NCI-H748 treated with DMSO at 0.1 percent for 48 hours (cell line): ENCODE measurements at places on chromosomes 2 and 18.

DNA sequence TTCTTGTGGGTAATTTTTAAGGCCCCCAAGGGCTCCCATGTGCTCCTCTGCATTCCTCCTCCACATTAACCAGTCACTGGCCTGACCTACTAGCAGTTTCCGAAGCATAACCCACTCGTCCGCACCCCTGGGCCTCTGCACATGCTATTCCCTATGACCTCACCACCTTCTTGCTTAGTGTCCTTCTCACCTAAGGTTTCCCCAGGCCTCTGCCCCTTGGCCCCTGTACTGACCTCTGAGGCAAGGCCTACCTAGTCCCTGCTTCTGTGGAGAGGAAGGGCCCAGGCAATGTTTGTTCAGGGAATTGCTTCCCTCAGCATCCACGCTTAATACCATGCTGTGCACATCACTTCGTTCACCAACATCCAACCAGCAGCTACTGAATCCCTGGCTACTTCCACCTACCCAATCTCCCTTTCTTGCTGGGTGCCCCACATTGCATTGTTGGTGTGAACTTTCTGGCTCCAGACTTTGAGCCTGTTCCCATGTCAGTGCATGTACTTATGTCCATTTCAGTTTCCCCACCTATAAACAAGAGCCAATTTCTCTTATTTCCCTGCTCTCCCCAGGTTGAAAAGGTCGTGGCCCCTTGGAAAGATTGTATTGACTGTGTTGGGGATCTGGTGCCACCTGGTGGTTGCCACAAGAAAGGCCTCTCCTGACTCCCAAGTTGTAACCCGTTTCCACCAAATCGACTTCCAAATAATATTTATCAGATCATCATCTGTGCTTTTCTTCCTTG is 19.2 kb upstream of the TMEM177 start:
- DNase-seq: no peak

DNA sequence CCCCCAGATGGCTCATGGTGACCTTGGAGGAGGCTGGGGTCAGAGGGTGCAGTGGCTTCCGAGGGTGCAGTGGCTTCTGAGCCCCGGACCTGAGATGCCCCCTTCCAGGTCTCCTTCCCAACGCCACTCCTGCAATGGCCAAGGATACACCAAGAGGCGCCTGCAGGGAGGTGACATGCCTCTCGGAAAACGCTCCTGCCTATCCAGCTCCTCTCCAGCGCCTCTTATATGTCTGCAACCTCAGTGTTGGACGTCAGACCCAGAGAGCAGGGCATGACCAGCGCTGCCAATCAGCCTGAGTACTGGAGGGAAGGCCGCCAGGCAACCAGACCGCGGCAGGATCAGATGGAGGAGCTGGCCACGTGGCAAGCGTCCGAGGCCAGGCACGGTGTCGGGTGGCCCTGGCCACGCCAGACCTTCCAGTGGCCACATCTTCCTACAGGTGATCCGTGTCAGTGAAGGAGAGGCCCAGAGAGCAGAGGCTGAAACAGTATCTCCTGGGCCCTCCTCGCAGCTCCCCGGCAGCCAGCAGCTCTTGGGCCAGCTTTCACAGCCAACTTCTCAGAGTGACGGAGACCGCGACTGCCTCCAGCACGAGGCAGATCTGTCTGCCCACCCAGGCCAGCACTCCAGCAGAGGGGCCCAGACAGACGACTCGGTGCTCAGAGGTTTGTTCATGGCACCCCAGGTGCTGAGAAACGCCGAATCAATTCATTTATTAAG is 199.5 kb upstream of the SALL3 start:
- no peak for DNase-seq

DNA sequence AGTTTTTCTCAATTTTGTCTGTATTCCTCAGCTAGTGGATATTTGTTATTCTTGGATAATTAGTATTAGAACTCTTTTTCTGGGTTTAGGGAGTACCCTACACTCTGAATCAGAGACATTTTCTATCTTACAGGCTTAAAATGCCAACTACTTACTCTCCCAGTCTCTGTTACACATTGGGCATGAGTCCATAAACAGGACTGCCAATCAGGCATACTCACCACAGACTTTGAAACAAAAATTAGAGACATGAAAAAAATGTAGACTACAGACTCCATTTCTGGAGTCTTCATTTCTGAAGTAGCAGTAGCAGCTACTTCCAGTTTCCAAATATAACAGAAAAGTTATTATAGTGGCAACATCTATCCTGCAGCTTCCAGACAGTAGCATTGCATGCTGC is 279.7 kb downstream of the MBD5 start:
- no peak for DNase-seq

GRCh38 chr2:172445851-172446250 is 18.5 kb downstream of the ITGA6 start:
- no peak for DNase-seq
